Activated T-cell treated with anti-CD3 and anti-CD28 coated beads for 1 hour (primary cell): ENCODE measurements at places on chromosomes 3 and 15.

DNA sequence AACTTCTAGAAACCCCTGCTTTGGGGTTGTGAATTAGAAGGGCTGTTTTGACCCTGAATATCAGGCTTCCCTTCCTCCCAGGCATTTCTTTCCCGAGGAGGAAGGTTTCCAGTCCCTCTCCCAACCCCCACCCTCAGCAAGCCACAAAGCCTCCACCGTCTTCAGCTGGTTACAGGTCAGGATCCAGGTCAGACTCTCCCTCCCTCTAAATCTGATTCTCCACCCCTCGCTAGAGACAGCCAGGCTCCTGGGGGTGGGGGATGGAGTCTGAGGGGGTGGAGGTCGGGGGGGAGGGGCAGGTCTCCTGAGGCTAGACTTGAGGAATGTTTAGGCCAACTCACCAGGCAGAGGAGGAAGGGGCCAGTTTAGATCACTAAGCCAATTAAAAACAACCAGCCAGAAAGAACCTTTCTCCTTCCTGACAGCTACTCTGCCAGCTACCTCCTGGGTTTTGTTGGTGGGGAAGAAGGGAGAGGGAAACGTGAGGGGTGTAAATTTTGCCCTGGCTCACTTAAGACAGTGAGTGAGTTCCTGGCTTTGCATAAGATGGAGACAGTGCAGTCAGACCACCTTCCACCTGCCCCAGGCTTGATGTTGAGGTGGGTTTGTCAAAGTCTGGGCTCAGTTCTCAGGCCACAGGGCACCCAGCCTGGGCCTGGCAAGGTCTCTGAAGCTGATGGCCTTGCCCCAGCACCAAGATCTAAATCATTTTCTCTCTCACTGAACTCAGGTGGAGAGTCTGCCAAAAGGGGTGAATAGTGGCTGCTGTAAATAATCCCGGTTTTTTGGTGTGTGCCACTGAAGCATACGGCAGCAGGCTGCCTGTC lies 19.5 kb downstream of the BMF start:
- no peak for DNase-seq

GRCh38 chr3:15367059-15367458 lies 34.7 kb upstream of the SH3BP5 start:
- DNase-seq, result no peak

DNA sequence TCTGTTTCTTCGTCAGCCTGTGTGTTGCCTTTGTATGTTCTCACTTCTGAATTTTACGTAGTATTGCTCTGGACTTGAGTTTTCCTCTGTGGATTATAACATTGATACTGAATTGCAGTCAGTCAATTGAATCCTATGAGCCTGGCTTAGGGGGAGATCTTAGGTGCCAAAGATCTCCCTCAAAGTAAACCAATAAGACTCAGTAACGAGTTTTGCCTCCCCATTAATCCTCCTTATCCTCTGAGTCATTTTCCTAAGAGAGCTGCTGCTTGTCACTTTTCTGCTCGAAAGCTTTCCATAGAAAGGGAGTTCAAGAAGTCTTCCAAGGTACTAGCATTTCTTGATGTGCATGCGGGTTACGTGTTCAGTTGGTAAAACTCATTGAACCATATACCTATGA lies 126.4 kb downstream of the CHDH start:
- no peak for DNase-seq

GRCh38 chr15:95591270-95591669 lies 739.2 kb upstream of the NR2F2 start:
- no peak for DNase-seq

GRCh38 chr15:31260646-31261265 lies 65.9 kb upstream of the KLF13 start:
- DNase-seq, result no peak

DNA sequence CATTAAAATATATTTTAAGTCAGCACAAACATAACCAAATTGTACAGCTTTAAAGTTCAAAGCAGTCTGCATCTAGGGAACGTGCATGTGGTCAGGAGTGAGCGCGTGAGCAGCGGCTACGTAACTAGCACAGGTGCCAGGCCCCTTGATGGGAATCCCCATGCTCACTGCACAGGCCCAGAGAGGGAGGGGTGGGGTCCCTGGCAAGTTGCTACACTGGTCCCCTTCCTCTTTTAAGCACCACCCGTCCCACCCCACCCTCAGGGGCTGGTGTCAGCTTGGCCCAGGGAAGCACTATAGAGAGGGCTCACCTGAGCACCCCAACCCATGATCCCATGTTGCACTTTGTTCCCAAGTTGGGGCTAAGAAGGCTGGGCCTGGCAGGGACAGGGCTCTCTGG lies 835 bp upstream of the GMPPB start:
- DNase-seq, result no peak

DNA sequence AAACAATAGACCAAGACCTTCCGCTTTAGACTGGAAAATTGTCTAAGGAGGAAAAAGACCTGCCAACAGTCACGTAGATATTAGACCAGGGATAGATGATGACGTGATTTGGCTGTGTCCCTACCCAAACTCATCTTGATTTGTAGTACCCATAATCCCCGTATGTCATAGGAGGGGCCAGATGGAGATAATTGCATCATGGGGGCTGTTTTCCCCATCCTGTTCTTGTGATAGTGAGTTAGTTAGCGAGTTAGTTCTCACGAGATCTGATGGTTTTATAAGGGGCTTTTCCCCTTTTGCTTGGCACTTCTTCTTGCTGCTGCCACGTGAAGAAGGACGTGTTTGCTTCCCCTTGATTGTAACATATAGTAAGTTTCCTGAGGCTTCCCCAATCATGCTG lies 31.7 kb upstream of the SUCLG2 start:
- DNase-seq, result no peak

DNA sequence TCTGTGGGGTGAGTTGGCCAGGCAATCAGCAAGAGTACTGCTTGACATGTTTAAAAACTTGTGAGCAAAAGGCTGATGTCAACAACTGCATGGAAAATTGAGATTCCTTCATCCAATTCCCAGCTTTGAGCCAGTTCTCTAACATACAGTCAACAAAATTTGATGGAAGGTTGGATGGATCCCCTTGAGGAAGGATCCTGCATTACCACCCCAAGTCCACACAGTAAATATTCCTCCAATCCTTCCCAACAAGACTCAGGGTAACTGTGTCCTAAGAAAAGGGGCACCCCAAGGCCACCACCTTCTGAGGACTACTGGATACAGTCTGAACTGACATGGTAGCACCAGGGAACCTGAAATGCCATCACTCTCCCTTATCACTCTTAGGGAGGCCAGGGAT lies 15.1 kb downstream of the GLB1 start:
- DNase-seq, result no peak

DNA sequence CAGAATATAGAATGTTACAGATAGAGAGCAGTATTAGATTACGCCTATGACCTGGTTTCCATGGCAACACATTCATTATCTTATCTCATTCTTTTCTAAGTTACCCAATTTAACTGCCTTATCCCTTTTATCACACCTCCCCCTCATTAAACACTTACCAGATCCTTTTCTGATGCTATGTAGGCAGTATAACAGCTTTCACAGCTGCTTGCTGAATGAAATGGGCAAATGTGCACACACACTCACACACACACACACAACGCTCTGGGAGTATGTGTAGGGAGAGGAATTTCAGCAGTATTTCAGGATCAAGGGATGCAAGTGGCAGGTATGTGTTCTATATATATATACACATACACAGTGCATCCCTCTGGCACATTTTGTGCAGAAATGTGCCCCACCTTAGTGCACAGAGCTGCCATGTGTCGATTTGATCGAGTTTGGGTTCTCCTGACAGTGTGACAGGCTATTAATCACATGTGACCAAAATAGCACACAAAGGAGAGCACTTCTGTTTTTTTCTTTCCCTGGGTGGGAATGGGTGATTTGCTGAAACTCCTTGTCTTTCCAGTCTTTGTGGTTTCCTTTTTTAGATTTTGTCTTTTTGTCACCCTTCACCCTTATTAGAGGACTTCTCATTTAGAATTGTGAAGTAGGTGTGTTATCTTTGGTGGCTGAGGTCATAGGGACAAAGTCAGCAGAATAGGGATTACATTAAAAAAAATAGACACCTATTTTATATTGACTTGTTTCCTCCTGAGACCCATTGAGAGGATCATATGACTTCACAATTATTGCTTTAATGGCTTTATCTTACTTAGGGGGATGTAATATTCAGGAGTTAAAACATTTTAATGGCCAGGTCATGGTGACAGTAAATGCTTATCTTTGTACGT lies 553.7 kb downstream of the PDCD6IP start:
- DNase-seq, result no peak

DNA sequence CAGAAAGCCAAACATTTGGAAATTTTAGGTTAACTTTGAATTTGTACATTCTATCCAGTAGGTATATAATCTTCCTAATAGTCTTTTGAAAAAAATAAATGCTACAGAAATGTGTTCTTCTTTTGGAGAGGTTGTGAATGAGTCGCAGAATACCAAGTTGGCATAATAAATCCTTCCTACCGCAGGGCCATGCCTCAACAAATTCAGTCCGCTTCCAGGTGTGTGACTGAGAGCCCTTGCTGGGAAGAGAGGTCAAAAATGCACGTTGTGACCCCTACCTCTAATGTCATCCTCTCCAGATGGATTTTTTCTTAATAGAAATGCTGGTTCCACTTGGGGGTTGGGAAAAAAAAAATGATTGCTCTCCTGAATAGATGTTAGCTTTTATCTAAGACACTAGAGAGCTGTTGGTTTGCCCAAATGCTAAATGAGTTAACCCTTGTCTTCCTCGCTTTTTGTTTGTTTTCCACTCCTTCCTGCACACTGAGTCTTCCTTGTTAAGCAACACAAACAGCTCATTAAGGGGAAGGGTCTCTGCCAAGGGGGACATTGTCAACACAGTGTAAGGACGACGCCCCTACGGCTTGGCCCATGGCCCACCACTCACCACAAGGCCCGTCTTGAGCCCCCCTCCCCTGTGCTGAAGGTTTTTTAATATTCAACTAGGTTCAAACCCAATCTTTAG lies 33.9 kb downstream of the RLBP1 start:
- no peak for DNase-seq

DNA sequence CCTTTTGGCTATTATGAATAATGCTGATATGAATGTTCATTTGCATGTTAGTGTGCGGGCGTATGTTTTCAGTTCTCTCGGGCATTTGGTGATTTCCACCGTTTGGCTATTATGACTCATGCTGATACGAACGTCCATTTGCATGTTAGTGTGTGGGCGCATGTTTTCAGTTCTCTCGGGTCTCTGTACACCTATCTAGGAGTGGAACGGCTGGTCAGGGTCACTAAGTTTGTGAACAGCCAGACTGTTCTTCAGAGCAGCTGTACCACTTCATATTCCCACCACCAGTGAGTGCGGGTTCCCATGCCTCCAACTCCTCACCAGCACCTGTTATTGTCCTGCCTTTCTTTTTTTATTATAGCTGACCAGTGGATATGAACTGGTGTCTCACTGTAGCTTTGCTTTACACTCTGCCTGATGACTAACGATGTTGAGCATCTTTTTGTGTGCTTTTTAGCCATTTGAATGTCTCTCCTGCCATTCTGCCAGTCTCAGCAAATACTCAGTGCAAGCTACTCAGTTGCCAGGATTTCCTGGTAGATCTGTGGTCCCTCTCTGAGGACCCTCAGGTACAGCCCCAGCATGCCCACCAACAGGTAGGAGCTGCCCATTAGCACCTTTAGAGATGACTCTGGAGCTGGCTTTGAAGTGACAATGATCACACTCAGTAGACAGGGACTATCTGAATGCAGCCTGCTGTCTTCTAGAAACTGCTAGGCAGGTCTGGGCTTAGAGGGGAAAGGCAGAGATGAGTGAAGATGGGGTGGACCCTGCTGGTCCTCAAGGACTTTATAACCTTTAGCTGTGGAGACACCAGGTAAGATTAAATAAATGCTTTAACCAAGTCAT lies 141.1 kb downstream of the XXYLT1 start:
- DNase-seq, result no peak

DNA sequence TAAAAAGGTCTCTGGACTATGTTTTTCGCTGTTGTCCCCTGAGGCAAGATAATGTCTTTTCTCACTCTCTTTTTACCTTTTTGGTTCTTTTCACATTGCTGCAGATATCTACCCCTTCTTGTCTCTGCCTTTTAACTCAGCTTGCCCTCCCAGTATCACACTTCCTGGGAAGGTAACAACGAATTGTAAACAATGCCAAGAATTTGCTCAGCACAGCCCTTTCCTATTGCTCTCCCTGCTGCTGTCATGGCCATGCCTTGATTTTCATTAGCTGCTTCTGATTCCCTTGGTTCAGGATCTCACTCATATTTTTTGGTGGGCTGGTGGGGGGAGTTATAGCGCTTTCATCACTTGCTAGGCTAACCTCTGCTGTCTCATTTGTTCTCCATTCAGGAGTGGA lies 123.1 kb upstream of the DPH6 start:
- DNase-seq, result no peak

GRCh38 chr3:99967796-99968195 lies 146.5 kb downstream of the FILIP1L start:
- no peak for DNase-seq

DNA sequence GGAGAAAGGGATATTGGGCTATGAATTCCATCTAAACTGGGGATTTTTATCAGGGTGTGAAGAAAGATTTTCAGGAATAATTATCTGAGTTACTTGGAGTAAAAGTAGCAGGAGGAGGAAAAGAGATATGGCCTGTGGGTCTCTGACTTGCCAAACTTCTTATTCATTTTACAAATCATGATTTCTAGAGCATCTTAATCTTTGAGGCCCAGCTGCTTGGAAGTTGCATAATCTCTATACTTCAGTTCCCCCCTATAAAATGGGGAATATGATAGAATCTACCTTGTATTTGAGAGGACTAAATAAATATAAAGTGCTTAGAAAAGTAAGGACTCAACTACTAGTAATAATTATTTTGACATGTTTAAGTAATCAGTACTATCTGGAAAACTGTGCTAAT lies 11.0 kb upstream of the GABPB1 start:
- no peak for DNase-seq

DNA sequence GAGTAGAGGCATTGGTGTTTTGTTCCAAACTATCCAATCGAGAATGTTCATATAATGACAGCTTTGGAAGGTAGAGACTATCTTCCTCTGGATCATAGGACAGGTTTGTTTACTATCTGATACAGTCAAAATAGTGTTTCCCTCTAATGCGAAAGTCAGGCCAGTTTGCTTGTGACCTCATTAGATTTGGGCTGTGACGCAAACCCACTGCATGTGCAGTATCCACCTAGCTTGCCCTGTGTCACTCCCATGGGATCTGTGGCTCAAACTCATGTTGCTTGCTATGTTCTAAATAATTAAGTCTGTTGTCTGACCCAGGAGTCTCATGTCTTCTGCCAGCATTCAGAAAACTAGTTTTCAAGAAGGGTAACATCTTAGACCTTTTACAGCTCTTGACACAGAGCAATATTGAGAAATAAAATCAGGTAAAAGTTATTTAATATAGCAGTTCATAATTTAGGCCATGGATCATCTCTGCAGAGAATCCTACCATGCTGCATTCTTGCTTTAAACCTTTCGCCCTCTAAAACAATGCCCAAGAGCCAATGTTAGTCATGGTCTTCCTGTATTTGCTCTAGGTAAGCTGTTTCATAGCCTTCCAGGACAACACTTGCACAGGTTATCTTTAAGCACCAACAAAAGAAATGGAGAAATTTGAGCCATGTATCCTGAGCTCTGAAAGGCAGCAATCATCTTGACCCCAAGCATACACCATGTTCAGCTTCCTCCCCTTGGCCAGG lies 26.4 kb downstream of the NIT2 start:
- no peak for DNase-seq
